ENCODE measurements at places on chromosomes 5 and 9.

DNA sequence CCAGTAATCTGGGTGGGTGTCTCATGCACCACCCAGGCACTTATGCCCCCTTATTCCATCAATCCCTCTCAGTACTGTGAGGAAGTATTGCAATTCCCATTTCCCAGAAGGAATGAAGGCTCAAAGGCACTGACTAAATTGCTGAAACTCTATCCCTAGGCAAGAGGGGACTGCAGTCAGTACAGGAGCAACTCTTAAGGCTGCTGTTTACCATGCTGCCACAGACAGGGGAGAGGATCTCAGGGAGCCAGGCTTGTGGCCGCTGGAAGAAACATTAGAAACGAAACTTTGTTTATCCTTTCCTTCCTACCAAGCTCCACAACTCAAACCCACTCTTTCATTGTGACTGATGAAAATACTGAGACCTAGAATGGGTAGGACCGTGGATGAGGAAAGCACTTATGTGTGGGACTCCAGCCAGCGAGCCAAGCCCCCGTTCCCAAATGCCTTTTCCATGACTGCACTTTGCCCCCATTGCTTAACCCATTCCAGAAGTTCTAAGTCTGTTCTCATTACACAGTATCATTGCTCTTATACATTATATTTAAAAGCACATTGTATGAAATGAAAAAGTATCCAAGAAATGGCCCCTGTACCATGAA is 54.3 kb downstream of the TLE1 start:
- DNase-seq, result no peak

- no peak for DNase-seq
Measured at GRCh38 chr5:149363358-149363757, 5.5 kb downstream of the PCYOX1L start.

DNA sequence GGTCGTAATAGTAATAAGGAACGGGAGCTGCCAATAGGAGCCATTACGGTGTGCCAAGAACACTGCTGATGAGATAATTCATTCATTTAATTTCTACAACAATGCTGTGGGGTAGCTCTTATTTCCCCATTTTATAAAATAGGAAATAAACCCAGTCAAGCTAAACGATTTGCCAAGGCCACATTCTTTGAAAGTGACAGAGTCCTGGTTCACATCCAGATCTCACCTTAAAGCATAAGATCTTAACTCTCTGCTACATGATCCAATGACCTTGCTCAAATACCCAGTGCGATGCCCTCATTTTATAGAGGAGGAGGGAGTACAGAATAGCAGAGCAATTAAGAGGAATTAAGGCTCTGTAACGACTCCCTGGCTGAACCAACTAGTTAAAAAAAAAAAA is 5.0 kb downstream of the PDE6A start:
- no peak for DNase-seq

DNA sequence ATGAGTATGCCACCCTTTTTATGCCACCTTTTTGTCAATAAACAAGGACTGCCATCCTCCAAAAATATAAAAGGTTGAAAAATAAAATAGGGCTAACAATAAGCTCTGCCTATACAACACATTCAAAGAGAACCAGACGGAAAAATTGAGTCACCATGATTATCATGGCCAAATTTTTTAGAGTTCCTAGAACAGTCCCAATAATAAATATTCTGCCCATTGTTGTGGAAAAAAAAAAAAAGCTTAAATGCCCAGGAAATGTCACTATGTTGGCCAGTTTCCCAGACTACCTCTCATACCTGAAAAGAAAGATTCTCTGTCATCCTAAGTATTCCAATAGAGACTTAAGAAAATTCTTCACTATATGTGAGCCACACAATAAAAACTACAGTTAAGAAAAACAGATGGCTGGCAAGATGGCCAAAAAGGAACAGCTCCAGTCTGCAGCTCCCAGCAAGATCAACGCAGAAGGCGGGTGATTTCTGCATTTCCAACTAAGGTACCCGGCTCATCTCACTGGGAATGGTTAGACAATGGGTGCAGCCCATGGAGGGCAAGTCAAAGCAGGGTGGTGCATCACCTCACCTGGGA is 149.0 kb downstream of the TMEM161B start:
- DNase-seq, result no peak

DNA sequence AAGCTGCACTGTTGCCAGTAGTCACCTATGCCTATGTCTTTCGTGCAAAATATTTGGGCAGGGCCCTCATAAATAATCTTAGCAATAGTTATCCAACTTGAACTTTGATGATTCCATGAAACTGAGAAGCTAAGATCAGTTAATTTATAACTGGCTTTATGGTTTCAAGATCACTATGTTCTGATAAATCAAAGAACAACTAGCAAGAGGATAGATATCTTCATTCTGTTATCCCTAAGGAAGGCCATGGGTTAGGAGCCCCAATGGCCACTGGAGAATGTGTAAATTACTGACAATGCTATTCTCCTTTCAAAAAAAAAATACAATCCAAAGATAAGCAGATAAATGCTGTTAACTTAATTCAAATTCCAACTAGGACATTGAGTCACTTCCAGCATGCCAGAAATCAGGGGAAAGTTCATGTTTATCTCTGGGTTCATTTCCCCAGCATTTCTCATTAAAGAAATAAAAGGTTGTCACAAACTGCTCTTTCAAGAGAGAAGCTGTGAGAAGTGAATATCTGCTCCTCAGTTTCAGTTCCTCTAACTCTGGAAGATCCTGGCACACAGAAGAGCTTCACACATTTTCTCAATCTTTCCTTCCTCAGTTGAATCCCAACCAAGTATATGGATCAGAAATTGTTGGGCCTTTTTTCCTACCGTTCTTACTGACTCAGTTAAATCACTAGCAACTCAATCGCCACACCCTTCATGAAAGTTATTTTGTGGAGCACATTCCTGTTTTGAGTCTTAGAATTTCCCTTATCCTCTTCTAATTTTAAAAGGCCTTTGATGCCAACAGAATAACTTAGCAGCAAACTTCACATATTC is 59.6 kb upstream of the SLC1A1 start:
- DNase-seq, result no peak

DNA sequence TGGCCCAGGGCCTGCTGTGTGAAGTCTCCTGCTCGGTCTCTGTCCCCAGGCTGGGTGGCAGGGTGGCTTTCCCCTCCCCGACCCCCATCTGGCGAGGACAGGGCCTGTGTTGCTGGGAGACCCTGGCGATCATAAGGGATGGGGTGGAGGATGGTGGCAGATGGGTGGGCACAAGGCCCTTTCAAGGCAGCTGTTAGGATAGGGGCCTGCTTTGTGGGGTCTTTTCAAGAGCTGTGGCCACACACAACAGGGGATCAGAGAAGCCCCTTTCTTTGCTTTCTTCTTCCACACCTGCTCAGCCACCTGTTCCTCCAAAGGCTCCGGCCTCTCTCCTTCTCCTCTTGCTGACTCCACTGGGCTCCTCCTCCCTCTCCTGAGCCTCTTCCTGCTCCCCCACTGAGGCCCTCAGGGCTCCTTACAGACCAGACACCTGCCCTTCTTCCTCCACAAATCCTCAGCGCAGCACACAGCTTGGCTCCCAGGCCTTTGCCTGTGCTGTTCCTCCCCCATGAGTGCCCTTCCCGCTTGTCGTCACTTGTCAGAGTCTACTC is 15.0 kb upstream of the NEURL1B start:
- DNase-seq, result peak; percentile 53

DNA sequence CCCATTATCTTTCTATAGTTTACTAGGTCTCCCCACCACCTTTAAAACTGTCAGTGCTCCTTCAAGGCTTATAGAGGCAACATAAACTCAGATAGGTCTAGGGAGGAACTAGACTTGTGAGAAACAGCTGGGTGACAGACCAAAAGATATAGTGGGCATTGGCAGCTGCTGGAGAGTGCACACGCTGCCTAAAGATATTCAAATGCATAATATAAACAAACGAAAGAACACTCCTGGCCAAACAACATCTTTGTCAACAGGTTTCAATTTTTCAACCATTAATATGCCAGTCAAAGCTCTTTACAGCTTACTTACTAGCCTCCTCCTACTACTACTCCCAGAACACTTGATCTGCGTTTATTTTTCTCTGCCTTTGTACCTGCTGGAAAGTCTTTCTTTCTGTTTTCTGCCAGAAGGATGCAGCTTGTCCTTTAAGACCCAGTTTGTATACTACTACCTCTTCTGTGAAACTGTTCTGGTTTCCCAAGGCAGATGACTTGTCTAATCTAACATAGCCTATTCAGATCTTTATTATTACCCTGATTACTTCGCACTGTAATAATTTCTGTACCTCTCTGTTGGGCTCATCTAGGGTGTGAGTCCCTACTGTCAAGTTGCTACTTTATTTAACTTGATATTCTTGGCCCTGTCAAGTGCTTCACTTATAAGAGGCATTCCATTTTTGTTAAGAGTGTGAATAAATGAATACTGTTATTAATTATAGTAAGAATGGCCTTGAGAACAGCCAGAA is 14.3 kb downstream of the KDM3B start:
- no peak for DNase-seq

DNA sequence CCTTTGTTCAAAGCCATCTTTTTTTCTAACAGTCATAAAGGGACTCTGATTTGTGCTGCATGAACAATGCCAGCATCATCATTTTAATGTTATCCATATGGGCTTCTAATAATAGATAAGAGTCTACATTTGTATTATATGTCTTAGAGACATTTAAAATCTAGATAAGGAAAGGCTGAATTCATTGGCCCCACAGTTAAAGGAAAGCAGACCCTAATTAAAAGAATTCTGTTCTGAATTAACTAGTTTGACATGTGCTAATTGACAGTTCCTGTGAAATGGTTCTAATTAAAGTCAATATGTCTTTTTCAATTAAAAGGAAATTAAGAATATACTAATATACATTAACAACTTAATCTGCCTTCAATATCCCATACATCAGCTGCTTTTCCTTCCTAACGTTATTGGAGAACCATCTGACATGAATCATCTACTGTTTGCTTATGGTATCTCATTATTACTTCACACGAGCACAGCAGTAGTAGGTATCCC is 104.7 kb downstream of the NR2F1-AS1 start:
- no peak for DNase-seq

- DNase-seq, result peak; percentile 50
Measured at GRCh38 chr9:101705135-101705661, 33.2 kb downstream of the GRIN3A start.

- DNase-seq, result peak; percentile 55
Measured at GRCh38 chr5:608429-609370, 3.4 kb upstream of the CEP72 start.

DNA sequence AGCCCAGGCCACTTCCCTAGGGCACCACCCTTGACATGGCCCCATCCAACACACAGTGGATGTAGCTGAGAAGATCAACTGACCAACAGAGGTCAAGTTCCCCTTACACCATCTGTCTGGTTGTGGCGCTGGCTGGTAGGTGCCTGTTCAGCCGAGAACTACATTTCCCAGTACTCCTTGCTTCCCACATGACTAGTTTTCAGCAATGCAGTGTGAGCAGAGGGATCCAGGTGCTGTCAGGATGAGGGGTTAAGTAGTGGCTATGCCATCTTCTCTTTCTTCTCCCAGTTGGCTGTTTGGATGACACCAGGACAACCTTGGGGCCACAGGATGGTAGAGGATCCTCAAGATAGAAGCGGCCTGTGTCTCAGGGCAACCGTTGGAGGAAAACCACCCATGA is 48.6 kb upstream of the SH3PXD2B start:
- peak; percentile 54 for DNase-seq

- no peak for DNase-seq
Measured at GRCh38 chr9:36214571-36214970, 23.9 kb downstream of the CLTA start.

- no peak for DNase-seq
Measured at GRCh38 chr9:131631306-131631705, 86.0 kb downstream of the PRRT1B start.

GRCh38 chr5:67541875-67542274 is 345.3 kb upstream of the CD180 start:
- DNase-seq, result no peak

GRCh38 chr5:156380848-156381247 is 53.9 kb downstream of the SGCD start:
- no peak for DNase-seq

DNA sequence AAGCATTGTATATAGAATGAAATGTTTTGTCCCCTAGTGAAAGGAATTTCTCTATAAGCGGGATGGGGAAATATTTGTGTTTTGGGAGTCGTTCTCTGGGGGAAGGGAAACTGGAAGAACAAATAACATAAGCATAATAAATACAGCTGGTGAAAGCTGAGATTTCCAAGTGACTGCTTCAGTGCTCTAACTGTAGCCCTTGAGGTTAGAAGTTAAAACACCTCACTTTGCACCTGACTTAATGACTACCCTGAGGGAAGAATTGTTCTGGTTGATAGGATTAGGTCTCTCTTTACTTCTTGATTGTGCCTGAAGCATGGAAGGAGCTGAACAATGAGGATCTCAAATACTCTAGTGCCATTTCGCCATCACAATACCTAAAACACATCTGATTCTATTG is 307.4 kb downstream of the MAN2A1 start:
- DNase-seq, result no peak

GRCh38 chr9:27280860-27281259 is 16.1 kb downstream of the EQTN start:
- no peak for DNase-seq

DNA sequence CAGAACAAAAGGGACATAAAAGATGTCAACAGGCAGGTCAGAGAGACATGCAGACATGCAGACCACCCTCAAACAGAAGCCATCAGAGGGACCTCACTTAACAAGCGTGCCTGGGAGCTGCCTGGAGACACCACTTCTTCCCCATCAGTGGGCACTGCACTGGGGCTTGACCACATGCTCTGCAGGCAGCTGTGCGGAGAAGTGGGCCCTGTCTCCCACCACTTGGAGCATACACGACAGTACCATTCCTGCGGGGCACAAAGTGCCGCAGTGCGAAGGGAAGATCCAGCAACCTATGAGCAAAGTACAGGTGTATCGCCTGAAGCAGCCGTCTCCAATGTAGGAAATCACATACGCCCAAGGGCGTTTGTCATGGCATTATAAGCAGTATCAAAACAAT is 150.5 kb upstream of the FOXD4L5 start:
- DNase-seq, result no peak

DNA sequence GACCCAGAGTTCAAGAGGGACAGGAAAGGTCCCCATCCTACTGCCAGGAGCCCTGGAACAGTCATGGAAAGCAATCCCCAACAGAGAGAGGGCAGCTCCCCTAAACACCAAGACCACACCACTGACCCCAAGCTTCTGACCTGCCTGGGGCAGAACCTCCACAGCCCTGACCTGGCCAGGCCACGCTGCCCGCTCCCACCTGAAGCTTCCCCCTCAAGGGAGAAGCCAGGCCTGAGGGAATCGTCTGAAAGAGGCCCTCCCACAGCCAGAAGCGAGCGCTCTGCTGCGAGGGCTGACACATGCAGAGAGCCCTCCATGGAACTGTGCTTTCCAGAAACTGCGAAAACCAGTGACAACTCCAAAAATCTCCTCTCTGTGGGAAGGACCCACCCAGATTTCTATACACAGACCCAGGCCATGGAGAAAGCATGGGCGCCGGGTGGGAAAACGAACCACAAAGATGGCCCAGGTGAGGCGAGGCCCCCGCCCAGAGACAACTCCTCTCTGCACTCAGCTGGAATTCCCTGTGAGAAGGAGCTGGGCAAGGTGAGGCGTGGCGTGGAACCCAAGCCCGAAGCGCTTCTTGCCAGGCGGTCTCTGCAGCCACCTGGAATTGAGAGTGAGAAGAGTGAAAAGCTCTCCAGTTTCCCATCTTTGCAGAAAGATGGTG is 31.6 kb downstream of the CD180 start:
- no peak for DNase-seq
